ENCODE measurements at places on chromosomes 1 and 21.

DNA sequence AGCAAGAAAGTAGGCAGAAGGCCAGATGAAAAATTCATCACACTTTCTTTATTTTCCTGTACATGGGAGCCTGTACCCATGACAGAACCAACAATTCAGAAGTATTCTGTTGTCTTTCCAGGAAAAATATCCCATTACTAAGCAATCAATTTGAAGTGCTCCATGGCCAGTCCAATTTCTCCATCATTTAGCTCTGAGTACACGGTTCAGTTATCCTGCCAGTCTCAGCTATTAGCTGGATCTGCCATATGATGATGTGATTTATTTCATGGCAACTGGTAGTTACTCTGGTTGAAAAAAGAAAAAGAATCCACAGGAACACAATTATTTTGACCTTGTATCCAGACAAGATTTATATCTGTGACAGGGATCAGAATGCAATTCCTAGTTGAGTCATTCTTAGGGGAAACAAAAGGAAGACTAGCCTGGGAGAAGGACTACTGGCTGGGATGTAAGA is 70.6 kb upstream of the GORAB start:
- no peak for DNase-seq

DNA sequence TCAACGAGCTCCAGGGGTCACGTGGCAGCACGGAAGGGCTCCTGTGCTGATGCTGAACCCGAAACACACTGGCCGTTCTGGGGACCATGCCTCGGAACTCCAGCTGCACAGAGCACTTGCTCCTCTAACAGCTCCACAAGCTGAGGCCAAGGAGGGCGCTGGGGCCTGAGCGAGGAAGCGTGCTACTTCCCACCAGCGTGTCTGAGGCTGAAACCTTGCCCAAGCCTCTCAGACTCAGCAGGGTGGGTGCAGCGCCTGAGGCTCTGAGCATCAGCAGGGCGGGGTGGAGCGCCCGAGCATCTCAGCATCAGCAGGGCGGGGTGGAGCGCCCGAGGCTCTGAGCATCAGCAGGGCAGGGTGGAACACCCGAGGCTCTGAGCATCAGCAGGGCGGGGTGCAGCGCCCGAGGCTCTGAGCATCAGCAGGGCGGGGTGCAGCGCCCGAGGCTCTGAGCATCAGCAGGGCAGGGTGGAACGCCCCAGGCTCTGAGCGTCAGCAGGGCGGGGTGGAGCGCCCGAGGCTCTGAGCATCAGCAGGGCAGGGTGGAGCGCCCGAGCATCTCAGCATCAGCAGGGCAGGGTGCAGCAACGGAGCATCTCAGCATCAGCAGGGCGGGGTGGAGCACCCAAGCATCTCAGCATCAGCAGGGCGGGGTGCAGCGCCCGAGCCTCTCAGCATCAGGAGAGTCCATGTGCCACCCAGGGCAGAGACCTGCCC is 9.6 kb downstream of the WRAP73 start:
- DNase-seq = no peak

DNA sequence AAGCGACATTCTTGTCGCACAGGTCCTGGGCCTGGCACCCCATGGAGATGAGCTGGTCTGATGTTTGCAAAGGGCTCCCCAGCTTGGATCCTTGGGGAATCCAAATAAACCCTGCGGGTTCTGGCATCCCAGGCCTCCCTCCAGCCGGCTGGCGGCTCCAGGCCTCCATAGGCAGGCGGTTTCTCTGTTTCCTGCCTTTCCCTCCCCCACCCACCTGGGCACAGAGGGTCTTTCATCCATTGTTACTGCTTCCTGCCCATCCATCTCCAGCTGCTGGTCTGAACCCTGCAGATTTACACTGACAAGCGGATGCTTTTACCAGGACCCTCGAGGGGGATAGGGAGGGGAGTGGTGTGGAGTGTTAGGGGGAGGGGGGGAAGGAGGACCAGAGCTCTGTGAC is 39.1 kb upstream of the ID3 start:
- no peak for DNase-seq

- DNase-seq = no peak
These were observed 29.1 kb downstream of the NTPCR start for GRCh38 chr1:232979558-232979957.

- DNase-seq = no peak
These were observed 426.8 kb upstream of the ADAMTS5 start for GRCh38 chr21:27393726-27394125.

DNA sequence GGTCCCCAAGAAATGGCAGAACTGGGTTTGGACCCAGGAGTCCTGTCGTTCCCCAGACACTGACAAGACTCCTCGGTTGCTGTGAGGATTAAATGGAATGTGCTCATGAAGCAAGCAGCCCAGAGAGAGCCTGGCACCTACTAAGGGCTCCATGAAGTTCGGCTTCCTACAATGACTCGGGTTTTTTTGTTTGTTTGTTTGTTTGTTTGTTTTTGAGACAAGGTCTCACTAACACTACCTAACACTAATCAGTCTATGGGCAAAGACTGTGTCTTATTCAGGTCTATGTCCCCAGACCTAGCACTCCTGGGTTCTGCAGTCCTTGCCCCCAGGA is 3.4 kb upstream of the LACTBL1 start:
- no peak for DNase-seq

DNA sequence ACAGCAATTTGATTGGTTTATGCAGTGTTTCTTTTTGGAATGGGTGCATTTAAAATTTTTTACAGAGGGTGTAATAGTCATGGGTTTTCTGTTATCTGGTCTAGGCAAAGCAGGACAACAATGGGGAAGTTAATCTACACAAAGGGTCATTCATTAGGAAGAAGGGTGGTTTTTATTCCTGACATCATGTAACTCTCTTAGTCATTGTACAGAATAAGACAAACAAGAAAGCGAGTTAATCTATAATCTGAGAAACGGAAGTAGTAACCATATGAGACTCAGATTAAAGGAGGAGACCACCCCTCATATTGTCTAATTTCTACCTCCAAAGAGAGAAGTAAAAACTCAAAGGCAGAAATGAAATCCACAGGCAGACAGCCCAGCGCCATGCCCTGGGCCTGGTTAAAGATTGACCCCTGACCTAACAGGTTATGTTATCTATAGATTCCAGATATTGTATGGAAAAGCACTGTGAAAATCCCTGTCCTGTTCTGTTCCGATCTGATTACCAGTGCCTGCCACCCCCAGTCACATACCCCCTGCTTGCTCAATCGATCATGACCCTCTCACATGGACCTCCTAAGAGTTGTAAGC is 10.5 kb upstream of the IFI6 start:
- DNase-seq = no peak

DNA sequence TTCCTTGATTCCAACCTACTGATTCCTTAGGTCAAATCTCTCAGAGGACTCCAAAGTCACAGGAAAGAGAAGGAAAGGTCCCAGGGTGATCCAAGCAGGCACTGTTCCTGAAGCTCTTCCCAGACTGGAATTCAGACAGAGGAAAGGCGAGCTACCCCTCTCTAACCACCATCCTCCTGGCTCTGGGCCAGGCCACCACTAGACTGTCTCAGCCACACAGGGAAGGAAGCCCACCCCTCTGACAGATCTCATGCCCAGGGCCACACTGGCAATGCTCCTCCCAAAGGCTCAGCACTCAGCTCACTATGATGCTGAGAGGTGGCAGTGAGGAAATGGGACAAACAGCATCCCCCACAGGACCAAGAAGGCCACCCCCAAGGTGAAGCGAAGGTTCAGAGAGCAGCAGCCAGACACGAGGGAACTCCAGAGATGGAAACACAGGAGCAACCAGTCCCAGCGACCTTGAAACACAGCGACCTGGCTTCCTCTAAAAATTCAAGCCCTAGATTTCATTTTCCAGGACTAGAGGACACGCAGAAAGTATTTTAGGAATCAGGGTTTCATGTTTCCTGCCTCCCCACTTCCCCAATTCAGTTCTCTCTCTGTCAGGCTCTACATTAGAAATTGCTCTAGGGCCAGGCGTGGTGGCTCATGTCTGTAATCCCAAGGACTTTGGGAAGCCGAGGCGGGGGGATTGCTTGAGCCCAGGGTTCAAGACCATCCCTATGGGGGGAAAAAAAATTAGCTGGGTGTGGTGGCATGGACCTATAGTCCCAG is 18.8 kb downstream of the PIK3C2B start:
- no peak for DNase-seq

- DNase-seq = no peak
These were observed 82.5 kb upstream of the ATF3 start for GRCh38 chr1:212526111-212526491.
